ENCODE measurements at places on chromosomes 11 and 22.
A peak's percentile ranks its signal among the peaks of the same experiment; 100 is the strongest.

GRCh38 chr11:93614173-93614722 is 47.2 kb upstream of the CEP295 start:
- DNase-seq: no peak

DNA sequence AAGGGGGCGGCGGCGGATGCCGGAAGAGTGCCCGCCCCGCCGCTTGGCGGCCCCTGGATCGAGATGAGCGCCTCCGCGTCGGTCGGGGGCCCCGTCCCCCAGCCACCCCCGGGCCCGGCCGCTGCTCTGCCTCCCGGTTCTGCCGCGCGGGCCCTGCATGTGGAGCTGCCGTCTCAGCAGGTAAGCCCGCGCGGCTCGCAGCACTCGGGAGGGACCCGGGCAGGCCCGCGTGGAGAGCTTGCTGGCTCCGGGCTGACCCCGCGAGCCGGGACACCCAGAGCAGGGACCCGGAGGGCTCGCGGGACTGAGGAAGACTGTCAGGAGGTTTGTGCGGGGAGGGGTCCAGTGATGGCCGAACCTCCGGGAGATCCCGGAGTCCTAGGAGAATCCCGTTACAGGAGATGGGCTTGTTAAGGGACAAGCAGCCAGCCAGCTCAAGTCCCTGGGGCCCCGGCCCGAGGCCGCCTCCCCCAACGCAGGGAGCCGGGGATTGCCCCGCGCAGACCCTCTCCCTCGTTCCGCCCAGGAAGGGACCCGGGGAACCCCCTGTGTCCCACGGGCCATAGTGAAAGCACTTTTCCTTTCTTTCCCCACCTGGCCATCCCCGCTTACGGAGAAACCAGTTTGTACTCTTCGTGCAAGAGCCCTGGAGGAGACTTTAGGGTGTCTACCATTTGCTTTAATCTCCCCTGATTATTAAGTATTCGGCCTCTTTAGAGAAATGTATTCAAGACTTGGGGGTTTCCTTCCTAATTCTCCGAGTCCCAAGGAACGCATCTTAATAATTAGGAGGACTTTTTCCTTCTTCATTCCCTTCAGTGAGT is 547 bp downstream of the UVRAG start:
- DNase-seq: peak; percentile 50

GRCh38 chr11:90284171-90284570 is 61.3 kb upstream of the CHORDC1 start:
- no peak for DNase-seq

DNA sequence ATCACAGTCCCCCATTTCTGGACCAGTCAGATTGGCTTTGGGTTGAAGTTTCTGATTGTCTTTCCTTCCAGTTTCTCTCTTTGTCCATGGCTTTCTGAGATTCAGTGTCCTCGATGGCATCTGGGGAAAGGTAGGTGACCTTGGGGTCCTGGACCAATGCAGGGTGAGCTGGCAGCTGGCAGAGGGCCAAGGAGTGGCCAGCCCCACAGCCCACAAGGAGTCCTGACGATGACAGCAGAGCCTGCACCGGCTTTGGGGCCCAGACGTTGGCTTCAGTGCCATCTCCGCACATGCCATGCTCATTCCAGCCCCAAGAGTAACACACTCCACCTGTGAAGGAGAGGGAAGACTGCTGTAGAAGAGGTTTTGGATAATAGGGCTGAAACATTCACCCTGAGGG is 53.5 kb downstream of the KCNC1 start:
- DNase-seq: no peak
